Activated naive CD4-positive, alpha-beta T cell (primary cell): ENCODE measurements at places on chromosomes 16 and 17.

DNA sequence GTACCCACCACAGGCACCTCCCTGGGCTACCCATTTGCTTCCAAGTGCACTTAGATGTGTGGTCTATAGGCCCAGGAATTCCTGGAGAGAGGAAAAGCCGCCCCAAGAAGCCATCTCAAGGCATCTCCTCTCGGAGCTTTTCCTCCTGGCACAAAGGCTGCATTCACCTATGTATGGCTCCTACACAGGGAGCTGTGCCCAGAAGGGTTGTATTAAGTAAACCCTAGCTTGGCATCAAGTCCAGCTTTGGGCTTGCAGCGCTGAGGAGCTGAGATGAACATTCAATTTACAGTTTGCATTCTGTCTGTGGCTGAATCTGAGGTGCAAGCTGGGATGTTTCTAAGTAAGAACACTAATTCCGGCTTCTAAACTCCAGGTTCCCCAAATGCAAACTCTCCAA lies 81.3 kb downstream of the CDYL2 start:
- DNase-seq = no peak

GRCh38 chr17:21164216-21164615 lies 37.5 kb downstream of the DHRS7B start:
- DNase-seq = no peak

- DNase-seq = no peak
These were observed 1.5 kb upstream of the SRCAP start for GRCh38 chr16:30697264-30698138.

- no peak for DNase-seq
These were observed at the start of gene FBXL16 for GRCh38 chr16:705431-706188. Gene FBXL16, minus strand, starts transcription at chr16:705801. Its CDS starts 8,396 bp downstream, at chr16:697405.

DNA sequence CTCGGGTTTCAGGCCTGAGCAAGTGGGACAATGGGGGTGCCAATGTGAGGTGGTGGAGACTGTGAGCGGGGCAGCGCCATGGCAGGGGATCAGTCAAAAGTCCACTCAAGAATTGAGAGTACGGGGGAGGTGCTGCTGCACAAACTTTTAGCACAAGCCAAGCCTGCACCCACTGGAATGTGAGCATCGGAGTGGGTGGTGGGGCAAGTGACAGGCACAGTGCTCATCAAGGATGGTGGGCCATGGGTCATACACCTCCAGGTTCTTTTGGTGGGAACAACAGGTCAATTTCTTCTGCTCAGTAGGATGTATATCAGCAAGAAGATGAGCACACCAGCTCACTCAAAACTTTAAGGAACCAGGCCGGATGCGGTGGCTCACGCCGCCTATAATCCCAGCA lies 32.4 kb upstream of the PEMT start:
- no peak for DNase-seq

- DNase-seq = no peak
These were observed 46.7 kb downstream of the RTN4RL1 start for GRCh38 chr17:1978396-1978949.

GRCh38 chr16:57077714-57078113 lies 14.7 kb upstream of the CPNE2 start:
- no peak for DNase-seq

DNA sequence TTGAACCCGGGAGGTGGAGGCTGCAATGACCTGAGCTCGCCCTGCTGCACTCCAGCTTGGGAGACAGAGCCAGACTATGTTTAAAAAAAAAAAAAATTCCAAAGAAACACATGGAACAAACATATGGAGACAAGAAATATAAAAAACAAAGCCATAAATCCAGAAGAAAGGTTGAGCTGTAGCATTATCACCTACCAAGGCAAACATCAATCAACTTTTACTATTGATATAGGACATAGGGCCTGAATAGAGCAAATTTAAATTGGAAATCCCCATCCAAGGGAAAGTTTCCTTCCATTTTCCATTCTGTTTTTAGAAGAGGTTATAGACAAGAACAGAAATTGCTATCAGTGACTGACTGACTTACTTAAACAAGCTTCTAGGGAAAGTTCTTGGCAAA lies 56.6 kb downstream of the SSH2 start:
- no peak for DNase-seq

- DNase-seq = no peak
These were observed 8.1 kb downstream of the SMIM5 start for GRCh38 chr17:75641343-75641742.

GRCh38 chr16:79372503-79373184 lies 227.9 kb downstream of the MAF start:
- DNase-seq = no peak

DNA sequence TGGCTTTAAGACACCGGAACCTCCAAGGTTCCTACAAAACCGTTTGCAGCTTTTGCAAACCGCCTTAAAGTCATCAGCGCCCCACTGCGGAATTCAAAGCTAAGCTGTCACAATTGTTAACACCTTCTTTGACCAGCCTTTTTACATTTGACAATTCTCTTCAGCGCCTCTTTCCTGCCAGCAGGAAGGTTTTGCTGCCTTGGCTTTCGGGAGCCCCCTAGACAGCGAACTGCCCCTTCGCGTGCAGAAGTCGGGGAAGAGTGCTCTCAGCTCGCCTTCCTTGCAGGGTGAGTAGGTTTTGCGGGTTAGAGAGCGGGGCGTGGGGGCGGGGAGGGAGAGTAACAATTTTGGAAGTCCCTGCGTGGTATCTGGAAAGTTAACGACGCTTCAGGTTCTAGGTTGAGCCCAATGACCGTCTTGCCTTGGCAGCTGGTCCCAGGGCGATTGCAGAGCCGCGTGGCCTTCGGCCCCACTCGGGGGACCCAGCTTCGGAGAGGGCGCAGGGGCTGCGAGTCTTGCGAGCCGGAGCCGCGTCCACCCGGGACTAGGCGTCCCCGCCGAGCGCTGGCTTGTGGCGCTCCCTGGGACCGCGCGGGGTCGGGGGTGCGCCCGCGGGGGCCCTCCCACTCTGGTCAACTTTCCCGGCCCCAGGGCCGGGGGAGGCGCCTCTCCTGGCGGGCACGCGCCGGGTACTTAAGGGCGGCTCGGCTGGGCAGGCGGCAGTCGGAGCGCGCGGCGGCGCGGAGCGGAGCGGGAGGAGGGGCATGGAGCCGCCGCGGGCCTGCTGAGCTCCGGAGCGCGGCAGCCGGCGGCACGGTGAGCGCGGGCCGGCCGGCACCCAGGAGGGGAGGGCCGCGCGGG lies at the start of gene HAS3:
Gene HAS3 (plus strand): TSS at position 153 of the 861 bp plus-strand sequence. CDS start 3,743 bp downstream, outside the sequence.
- DNase-seq = no peak

DNA sequence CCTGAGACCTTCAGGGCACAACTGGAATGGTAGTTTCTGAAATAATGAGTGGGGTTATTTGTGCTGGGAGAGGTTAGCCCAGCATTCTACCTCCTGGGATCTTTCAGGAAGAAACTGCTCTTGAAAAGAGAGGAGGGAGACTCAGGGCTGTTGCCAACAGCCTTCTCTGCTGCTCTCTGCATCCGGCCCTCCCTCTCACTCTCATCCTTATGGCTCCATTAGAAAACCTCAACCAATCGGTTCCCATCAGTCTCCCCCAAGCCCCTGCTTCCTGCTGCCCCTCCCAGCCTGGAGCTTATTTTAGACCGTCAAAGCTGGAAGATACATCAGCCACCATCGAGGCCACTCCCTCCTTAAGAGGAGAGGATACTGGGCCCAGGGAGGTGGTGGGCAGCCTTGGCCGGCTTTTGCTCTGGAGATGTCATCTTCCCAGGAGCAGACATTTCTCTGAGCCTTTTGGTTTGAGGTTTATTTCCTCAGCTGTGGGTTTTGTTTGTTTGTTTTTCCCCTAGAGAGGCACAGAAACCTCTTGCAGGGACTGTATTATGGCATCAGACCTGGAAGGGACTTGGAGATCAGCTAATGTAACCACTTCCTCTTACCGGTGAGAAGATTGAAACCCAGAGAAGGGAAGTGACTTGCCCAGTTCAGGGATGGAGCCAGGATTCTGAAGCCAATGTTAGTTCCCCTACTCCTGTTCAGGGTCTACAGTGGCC lies 2.7 kb downstream of the MPRIP start:
- DNase-seq = no peak

DNA sequence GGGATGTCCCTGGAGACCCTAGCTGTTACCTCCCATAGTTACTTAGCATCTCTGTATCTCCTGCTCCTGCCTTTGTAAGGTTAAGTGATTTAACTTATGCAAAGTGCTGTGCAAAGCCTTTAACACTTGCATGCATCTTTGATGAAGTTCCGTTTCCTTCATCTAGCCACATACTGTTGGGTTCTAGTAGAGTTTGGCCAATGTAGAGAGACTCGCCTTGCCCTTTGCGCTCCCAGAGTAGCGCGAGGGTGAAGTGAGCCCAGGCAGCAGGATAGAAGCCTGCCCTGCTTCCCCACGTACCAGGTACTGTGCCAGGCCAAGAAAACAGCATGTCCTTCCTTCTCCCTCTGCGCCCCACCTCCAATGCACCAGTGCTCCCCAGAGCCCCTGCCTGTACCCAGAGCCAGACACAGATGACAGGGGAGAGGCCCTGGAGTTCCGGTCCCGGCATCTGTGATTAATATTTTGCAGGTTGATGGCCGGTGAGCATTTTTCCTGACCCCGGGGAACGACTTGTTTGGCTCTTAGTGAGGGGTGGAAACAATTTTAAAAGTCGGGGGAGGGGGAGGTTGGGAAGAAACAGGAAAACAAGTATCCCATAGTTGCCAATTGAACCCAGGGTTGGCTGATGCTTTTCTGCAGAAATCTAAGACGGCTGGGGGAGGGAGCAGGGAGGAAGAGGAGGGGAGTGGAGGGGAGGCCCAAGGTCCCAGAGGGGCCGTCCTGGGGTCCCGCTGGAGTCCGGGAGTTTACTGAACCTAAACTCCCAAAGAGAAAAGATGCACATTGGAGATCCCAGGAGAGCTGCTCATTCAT lies 13.1 kb upstream of the CDC42EP4 start:
- no peak for DNase-seq

DNA sequence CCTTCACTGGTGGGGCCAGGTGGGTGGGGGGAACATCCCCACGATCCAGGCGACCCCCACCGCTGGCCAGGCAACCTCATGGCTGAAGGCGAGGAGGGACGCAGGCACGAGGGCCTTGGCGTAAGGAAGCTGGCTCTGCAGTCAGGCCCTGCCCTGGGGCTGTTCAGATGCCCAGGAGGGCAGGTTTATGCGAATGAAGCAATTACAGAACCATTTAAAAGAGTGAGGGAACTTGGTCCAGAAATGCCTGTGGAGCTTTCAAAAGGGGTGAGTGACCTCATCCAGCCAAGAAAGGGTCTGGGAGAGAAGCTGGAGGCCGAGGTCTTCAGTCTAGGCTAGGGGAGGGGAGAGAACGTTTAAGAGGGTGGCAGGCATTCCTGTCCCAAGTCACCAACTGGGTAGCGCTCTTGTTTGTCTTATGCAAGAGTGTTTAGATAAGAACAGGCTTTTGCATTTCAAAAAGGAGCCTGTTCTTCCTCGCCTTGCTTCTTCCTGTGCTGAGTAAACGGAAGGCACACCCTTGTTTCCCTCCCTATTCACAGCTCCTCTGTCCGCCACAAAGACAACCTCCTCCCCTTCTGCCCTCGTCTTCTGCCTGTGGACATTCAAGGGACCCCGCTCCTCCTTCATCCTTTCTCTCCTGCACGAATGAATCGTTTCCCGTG lies 183.5 kb upstream of the SDK2 start:
- no peak for DNase-seq

- no peak for DNase-seq
These were observed 33.1 kb upstream of the CCL22 start for GRCh38 chr16:57325458-57325857.

- DNase-seq = no peak
These were observed 26.8 kb upstream of the KDM6B start for GRCh38 chr17:7807206-7807605.

DNA sequence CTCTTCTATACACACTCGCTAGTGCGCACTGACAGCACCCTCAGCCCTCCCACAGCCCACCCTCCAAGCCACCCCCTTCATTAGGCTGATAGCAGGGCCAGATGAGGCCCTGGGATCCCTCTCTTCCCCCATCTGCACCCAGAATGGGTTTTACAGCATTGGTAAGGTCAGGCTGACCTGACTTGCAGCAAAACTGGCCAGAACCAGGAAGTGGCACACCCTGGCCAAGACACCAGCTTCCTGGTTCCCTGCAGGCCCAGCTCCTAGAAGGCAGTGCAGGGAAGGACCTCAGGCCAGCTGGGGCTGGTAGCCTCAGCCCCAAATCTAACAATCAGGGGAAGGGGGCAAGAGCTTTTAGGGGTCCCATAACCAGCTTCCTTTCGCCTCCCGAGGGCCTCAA lies 50.0 kb upstream of the MRPS23 start:
- no peak for DNase-seq

DNA sequence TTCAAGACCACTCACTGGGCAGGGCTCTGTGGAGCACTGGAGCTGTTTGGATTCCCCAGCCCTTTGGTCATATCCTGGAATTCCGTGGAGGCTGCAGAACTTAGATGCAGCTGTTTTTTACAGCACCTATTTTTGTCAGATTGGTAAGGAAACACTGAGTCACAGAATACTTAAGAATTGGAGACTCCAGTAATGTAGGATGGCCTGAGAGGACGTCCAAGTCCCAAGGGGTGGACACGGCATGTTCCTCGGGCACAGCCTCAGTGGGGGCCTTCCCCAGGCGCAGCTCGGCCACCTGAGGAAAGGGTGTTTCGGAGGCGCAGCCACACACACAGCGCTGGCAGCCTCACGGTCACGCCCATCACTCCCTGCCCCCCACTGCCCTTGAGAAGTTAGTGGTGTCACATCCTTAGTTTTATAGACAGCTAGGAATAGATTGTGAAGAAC lies 14.8 kb downstream of the PLD6 start:
- no peak for DNase-seq
